ENCODE measurements at places on chromosomes 7 and 10.

DNA sequence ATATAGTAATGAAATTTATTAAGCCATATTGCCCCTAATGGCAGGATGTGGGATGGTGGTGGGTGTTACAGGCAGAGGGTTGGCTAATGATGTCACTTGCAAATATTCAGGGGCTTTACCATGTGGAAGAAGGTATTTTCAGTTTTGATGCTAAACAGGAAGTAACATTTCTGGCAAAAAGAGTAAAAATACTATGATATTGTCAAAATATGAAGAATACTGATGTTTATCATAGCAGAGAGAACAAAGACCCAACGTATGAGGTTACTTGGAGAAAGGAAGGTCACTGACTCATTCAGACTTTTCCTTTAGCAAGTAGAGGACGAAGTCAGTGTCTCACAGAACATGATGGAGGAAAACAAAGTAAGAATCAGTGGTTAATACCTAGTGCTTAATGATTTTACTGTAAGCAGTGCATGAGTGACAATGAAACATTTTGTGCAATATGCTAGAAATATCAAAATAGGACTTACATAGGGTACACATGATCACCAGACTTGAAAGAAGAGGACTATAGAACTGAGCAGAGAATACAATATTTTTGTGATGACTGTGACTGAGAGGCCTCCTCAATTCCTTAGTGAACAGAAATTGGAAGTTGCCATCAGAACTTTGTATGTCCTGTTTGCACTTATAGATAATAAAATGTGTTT lies 89.7 kb upstream of the STEAP4 start:
- DNase-seq: no peak

GRCh38 chr7:4739528-4739992 lies 35.9 kb upstream of the AP5Z1 start:
- no peak for DNase-seq

GRCh38 chr7:1229956-1230355 lies 2.7 kb upstream of the UNCX start:
- DNase-seq: no peak

DNA sequence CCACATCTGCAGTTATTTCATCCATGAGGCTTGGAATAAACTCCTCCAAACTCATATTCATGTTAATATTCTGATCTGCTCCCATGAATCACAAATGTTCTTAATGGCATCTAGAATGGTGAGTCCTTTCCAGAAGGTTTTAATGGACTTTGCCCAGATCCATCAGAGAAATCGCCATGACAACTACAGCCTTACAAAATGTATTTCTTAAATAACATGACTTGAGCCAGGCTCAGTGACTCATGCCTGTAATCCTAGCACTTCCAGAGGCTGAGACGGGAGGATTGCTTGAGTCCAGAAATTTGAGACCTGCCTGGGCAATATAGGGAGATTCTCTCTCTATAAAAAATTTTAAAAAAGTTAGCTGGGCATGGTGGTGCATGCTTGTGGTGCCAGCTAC lies 102.1 kb upstream of the TMEM168 start:
- DNase-seq: no peak

- peak; percentile 45 for DNase-seq
Measured at GRCh38 chr7:25093268-25093826, 31.7 kb downstream of the CYCS start.

- DNase-seq: no peak
Measured at GRCh38 chr7:133575726-133576440, 323.0 kb downstream of the EXOC4 start.

DNA sequence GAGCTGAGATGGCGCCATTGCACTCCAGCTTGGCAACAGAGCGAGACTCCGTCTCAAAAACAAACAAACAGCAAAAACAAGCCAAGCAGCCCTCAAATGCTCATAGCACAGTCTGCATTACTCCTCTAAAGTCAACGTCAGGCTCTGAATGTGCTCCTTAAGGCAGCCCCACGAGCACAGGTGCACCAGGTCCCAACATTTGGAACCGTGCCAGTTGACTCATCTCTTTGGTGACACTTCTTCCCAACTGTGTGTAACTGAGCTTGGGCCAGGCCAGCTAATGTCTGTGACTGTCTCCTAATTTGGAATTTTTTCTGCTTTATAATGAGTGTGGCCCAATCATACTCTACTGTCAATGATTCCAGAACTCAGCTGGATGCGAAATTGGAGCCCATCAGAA lies 66.3 kb upstream of the EFCAB10 start:
- no peak for DNase-seq

DNA sequence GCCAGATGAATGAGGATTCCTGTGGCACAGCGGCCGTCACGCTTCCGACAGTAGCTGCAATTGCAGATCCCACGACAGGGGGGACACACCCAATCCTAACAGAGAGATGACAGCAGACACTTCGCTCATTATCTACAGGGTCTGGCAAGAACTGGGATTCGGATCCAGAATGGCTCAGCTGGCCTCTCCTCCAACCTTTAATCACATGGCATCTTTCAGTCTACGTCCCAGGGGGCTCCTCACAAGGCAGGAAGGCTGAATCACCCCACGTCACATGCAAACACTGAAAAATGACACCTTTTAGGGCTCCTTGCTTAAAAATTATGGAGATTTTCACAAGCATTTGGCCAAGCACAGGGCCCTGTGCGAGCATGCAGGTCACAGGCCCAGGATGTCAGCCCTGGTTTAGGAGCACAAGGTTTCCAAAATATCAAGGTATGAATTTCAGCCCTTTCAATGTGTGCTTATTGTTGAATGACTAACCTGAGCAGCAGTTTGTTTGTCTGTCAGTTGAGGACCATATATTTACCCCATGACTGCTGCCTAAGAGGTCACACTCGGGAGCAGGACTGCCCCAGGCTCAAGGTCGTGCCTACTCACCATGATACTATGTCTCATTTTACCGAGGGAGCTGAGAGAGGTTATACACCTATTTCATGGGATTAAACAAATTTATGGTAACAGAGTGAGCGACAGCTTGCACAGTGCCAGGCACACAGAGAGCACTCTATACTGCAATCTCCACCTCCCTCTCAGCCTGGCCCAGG lies 42.5 kb downstream of the CDCA7L start:
- DNase-seq: no peak

DNA sequence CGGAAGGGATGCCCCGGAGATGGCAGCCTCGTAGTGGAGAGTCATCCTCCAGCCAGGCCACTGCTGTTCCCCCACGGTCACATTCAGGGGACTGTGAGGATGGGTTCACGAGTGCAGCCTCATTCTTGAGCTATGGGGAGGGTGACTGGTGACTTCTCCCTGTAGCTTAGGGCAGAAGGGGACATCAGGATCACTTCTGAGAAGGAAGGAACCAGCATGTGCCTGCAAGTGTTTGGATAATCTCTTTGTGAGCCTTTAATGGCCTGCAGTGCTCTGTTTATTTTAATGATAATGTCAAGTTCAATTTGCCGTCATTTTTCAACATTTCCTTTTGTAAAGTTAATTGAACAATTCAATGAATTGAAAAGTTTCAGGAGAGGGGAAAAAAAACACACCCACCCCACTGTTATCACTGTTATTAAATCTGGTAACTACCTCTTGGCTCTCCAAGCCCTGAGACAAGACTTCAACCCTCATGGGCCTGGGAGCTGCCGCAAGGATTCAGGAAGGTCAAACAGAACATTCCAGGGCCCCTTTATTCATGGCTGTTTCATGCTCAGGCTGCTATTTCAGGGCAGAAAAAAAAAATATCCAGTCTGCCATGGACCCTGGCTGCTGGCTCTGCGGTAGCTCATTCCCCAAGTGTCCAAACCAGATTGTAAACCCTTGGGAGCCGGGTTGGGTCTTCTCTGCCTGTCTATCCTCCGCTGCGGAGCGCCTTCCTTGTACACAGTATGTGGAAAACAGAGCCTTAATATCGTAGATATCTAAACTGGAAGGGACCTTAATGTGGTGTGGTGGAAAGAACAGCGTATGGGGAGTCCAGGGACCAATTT lies 100.4 kb downstream of the CDH23 start:
- no peak for DNase-seq

GRCh38 chr10:18359812-18360211 lies 219.6 kb downstream of the CACNB2 start:
- DNase-seq: no peak

All from renal cortex interstitium (tissue), 15 donors.